ENCODE measurements at places on chromosomes 11 and 22.

- no peak for DNase-seq
Observed at GRCh38 chr11:454801-455565, 4.9 kb downstream of the PTDSS2 start.

DNA sequence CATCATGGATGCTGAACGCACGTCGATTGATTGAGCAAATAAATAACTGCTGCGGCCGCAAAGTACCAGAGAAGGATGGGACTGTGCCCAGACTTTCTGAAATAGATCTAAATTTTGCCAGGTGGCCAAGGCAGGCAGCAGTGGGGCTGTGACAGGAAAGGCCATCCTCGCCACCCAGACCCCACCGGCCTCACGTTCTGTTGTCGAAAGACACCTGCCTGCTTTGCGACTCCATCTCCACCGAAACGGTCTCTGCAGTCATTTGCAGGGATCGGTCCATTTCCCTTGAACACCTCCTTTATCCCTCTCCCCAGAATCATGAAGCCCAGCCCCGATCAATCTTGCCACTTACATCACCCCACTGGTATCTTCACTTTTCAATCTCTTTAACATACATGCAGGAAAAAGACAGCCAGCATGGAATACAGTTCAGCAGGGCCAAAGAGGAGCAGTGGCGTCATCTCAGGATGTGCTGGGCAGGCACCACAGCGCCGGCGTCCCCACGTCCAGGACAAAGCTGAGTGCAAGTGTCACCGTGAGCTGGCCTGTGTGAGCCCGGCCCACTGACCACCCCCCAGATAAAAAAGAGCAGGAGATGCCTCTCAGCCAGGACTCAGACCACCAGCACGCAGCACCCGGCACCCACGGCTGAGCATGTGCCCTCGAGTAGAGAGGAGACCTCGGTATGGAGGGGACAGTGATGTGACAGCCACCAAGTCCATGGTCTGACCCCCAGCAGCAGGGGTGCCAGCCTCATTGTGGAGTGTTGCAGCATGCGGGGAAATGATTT, 610.3 kb downstream of the TBC1D22A start:
- no peak for DNase-seq

DNA sequence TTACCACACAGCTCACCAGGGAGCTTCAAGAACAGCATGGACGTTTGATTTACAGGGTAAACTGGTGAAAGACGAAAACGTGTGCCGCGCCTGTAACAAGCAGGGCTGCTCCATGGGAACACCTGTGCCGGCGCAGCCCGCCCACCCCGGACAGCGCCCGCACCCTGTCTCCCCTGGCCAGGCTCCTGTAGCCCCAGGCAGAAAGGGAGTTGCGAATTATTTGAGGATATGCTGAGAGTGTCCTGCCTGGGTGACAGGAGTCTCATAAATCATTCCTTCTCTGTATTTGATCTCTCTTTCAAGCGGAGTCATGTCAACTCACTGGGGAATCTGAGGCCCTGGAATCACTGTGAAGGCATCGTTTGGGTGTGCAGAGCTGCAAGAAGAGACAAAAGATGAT, 804.3 kb downstream of the OPCML start:
- DNase-seq, result no peak

DNA sequence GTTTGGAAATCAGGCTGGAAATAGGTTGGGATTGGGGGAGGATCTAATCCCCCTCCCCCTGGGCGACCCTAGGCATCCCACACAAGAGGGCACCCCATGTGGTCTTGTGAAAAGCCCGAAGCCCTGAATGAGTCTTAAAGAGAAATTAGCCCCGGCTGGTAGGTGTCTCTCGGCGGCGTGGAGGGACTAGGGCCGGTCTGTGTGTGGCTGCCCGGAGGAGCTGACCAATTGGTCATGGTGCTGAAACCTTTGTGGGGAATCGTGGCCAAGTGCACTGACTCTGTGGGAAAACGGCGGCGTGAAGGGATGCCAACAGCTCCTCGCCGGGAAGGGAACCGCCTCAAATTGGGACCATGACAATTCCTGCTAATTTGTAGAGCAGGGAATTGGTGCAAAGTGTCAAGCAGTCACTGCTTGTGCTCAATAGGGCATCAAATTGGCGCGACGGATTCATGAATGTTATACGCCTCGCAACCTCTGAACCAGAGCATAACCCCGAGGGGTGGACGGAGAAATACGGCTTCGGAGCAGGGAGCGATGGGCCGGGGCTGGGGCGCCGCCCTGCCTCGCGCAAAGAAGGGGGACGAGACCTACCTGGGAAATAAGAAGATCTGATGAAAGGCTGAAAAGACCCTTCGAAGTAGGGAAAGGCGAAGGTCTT, 1.5 kb downstream of the DBX1 start:
- DNase-seq, result no peak

- no peak for DNase-seq
Observed at GRCh38 chr11:33877038-33877437, 14.8 kb downstream of the LMO2 start.

- no peak for DNase-seq
Observed at GRCh38 chr11:37406651-37407050, 808.6 kb upstream of the RAG2 start.

DNA sequence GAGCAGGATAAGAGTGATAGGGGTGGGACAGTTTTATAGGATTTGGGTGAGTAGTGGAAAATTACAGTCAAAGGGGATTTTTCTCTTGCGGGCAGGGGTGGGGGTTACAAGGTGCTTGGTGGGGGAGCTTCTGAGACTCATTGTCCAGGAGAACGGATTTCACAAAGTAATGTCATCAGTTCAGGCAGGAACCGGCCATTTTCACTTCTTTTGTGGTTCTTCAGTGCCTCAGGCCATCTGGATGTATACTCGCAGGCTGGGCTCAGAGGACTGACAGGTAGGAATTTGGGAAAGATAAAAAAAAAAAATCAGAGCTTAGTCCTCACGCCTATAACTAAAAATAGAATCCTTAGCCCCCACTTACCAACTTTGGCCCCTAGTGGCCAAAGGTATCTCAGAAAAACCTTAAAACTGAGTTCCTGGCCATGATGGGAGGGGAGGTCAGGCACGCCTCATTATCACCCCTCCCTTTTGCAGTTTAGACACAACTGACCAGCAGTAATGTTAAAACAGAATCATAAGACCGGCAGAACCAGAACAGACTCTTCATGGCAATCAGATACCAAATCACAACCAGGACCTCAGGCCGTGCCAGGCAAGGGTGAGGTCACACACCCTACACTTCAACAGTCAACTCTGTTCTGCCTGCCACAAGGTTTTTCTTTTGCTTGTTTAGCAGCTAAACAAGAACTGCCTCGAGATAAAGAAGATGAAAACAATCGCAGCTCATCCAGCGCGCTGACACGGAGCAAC, 8.9 kb upstream of the APOBEC3G start:
- DNase-seq, result no peak

DNA sequence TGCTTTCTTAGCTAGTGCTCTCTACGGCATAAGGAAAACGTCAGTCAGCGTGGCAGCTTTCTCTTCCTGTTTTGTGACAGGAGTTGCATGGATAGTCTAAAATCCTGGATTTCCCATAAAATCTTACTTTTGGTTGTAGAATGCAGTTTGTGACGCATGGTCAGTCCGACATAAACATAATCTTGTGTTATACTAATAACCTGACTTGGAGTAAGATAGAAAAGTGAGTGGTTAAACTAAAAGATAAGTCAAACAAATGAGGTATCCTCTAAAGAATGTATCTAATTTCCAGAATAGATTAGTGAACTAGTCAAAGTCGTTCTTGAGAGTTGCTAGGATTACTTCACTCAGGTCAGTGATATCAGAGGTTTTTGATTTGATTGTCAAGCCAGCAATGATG, 157.6 kb downstream of the PGR start:
- DNase-seq, result no peak

DNA sequence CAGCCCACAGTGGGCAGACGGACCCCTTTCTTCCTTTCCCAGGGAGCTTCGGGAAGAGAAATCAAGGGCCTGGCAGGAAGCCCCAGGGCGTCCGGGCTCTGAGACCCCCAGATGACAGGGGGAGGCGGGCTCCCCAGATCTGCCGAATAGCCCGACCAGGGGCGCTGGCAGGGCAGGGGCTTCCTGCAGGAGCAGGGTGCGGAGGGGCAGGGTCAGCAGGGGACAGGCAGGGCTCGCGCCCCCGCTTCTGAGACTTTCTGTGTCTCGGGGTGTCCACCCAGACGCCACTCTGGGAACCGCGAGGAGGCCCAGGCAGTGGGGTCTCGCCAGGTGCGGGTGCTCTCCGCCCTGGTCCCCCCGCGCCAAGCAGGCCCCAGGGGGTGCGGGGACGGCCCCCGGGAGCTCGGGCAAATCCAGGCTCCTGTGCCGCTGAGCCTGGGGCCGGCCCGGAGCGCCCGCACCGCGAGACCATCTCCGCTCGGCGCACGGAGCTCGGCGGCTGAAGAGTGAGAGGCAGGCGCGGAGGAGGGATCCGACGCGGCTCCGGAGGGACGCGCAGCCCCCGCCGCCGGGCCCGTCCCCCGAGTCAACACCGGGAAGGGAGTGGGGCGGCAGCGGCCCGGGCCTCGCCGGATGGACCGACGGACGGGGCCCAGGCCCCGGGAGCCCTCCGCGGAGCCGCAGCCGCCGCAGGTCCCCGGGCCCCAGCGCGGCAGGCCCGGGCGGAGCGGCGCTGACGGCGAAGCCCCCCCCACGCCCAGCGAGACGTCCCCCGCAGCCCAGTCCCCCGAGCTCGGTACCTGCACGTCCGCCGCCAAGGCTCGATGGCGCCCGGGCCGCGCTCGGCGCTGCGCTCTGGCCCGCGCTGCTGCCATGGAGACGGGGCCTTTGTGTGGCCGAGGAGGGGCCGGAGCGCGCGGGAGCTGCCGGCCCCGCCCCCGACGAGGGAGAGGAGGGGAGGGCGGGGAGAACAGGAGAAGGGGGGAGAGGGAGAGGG, at the start of gene PLXNB2:
PLXNB2 (minus strand) TSS at position 894 of the 997 bp plus-strand sequence. CDS start 17,062 bp downstream, outside the sequence.
- DNase-seq, result no peak

All from activated B cell treated with CpG ODN at 0.5 μM for 24 hours (primary cell).